ENCODE measurements at places on chromosomes 11 and 22.

GRCh38 chr22:49150801-49151221 is 676.9 kb downstream of the BRD1 start:
- DNase-seq = no peak

- DNase-seq = no peak
Observed at GRCh38 chr11:120781486-120782120, 242.3 kb upstream of the TBCEL start.

GRCh38 chr11:62494246-62494645 is 52.4 kb downstream of the AHNAK start:
- no peak for DNase-seq

DNA sequence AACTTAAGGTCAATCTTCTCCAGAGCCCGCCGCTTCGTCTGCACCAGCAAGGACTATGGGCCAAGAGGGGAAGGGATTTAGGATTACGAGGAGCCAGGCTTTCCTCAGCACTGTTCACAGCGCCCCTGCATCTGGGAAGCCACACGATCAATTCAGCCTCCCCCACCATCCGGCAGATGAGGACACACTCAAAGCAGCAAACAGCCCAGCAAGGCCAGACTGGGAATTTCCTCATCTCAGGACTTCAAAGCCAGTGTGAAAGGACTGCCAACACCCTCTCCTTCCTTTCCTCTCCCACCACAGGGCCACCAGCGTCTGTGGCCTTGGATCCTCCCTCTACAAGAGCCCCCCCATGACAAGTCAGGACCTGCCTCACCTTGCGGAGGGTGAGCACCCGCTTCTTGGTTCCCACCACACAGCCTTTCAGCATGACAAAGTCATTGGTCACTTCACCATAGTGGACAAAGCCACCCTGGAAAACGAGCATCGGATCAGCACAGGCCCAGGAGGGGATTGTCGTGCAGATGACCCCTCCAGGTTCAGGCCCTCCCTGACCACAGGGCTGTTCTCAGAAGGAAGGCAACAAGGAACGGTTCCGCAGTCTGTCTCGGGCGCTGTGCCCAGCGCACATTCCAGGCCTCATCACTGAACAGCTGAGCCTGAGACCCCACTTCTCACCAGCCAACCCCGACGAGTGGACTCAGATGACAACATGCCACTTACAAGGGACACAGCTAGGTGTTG is 6.0 kb downstream of the RPL3 start:
- DNase-seq = no peak

DNA sequence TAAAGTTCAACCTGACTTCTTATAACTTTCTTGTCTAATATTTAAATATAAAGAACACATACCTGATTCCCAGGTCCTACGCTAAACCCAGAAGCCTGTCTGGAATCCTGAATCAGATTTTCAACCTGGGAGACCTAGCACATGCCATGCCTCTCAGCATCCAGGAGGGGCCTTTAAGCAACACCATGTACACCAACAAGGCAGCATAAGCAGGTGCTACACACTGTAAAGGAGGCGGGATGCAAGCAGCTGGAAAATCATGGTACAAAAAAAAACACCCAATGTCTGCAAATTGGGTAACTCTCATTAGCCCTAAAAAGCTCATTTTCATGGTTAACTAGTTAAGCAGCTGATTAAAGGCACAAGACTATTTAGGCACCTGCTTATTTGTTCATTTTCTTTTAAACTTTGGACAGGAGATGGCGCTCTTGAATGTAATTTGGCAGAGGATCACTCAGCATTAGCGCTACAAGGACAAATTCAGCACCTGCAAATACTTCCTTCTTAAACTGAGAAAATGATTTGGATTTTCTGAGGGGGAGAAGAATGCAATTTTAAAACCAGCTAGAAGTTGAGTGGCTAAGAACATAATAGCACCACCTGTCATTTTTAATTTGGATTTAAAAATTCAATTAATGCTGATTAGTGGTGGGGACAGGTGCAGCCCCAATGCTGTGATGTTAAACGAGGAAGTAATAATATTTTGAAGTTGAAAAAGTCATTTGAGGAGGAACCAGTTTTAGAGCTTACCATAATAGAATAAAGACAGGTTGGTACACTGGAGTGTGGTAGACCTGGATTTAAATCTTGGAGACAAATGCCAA is 104.0 kb downstream of the FAR1 start:
- DNase-seq = peak; percentile 85

DNA sequence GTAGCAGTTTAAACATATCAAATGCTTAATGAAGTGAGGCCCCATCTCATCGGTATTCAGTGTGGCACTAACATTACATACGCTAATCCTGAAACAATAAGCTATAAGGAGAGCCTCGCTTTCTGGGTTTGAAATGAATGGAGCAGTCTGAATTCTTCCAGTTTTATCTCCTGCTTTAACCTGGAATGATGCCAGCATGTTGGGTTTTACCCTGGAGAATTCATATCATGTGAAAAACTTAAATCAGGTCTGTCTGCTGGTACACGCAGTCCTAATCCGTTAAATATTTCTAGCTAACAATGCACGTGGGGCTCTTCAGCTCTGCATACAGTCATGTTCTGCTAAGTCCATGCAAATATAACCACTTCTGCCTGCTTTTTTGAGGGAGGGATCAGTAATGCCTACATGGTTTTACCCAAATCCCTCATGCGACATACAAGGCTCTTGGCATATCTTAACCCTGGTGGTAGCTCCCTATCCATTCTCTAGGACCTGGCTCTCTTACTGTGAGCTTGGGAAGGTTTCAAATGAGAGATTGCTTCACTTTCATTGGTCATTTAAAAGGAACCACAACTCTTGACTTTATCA is 92.7 kb downstream of the COMMD9 start:
- DNase-seq = no peak

GRCh38 chr11:107043242-107044006 is 25.1 kb upstream of the GUCY1A2 start:
- no peak for DNase-seq
